ENCODE measurements at places on chromosomes 3 and 15.

- no peak for DNase-seq
Observed at GRCh38 chr3:46324036-46324435, 29.9 kb upstream of the CCR2 start.

DNA sequence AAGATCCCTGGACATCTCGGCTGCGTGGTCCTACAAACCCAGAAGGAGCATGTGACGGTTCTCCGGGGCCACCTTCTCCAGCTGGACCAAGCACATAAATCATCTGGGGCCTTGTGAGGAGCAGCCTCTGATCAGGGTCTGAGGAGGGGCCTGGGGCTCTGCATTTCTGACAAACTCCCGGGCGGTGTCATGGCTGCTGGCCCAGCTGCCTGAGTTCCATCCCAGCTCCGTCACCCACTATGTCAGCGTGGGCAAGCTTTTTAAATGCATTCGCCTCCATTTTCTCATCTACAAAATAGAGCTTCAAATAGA is 126.3 kb upstream of the MEF2A start:
- DNase-seq, result no peak

- peak; percentile 84 for DNase-seq
Observed at GRCh38 chr3:197031315-197032285, 2.0 kb upstream of the MELTF start.

DNA sequence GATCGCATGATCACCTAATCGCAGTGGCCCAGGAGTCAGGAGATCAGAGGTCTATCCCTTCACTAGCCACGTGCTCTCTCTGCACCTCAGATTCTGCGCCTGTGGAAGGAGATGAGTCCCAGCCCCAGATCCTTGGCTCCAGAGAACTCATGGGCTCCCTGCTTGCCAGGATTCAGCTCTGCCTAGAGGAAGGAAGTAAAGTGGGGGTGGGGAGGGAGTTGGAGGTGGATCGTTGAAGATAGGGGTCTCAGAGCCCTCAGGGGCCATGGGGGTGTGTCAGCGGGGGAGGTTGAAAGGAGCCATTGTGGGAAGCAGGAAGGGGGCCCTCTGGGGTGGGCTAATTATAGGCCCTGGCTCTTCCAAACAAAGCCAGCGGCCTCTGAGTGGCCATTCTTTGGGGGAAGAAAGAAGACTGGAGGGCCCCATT is 11.3 kb upstream of the STRA6 start:
- no peak for DNase-seq

DNA sequence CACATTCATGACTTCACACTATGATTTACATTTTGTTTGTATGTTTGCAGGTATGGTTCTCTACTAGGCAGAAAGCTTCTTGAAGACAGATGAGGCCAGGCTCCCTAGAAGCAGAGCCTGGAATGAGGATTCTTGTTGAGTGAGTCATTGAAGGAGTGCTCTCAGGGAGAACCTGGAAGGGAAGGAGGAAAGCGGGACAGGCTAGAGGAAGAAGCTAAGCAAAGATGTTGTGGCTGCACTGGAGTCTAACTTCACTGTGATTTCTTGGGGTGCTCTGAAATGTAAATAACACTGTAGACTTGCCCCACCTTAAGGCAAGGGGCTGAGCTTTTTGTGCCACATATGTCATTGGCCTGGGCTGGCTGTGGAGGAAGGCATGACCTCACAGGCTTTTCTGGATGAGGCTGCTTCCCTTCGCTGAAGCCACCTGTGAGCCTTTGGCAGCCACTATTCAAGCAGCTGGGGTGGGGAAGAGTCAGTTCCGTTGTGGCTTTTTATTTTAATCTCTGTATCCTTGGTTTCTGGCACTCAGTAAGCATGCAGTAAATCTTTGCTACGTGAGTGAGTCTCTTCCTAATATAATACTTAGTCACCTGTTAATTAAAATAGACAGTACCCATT is 307.3 kb downstream of the SV2B start:
- peak; percentile 11 for DNase-seq

DNA sequence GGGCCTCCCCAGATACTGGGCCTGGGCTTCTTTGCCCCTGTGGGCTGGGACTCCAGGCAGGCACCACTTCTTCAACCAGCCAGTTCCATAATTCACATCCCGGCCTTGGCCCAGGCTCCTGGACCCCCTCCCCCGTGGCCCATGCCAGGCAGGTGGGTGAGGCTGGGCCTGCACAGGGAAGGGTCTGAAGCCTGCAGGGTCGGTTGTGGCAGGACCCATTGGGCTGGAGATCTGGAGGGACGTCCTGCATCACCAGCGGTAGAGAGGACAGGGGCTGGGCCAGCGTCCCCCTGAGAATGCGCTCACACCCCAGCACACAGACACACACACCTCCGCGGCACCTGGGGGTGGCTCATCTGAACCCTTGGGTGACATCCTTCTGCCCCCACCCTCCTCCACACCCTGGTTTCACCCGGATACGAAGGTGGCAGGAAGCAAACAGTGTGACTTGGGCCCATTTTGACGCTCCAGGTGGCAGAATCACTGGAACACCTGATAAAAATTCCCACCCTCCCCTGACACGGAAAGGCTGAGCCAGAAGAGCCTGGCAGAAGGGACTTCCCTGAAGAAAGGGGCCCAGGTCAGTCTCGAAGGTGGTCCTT is 15.4 kb downstream of the ZDHHC19 start:
- no peak for DNase-seq

DNA sequence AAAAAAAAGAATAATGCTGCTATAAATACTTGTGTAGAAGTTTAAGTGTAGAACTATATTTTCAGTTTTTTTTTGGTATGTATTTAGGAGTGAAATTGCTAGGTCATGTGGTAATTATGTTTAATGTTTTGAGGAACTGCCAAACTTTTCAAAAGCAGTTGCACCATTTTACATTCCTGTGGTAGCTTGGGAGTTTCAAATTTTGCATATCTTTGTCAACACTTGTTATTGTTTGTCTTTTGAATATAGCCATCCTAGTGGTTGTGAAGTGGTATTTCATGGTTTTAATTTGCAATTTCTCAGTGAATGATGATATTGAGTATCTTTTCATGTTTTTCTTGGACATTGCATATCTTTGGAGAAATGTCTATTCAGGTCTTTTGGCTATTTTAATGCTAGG is 30.4 kb downstream of the SKIL start:
- DNase-seq, result peak; percentile 24

DNA sequence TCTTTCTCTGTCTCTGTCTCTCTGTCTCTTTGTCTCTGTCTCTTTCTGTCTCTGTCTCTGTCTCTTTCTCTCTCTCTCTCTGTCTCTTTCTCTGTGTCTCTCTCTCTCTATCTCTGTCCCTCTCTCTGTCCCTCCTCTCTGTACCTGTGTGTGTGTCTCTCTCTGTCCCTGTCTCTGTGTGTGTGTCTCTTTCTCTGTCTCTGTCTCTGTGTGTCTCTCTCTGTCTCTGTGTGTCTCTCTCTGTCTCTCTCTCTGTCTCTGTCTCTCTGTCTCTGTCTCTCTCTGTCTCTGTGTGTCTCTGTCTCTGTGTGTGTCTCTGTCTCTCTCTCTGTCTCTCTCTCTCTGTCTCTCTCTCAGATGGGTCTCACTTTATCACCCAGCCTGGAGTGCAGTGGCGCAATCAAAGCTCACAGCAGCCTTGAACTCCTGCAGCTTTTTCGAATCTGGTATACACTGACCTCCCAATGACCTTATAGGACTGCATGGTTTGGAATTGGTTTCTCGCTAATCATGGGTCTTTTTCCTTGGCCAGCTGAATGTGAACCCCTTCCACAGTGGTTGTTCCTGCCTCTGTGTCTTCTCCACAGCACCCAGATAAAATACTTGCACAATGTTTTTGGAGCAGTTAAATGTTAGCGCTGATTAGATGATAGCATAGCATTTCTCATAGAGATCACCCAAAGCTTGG is 102.6 kb upstream of the KLHL25 start:
- no peak for DNase-seq

GRCh38 chr3:119310071-119310470 is 15.9 kb downstream of the ARHGAP31 start:
- peak; percentile 98 for DNase-seq

DNA sequence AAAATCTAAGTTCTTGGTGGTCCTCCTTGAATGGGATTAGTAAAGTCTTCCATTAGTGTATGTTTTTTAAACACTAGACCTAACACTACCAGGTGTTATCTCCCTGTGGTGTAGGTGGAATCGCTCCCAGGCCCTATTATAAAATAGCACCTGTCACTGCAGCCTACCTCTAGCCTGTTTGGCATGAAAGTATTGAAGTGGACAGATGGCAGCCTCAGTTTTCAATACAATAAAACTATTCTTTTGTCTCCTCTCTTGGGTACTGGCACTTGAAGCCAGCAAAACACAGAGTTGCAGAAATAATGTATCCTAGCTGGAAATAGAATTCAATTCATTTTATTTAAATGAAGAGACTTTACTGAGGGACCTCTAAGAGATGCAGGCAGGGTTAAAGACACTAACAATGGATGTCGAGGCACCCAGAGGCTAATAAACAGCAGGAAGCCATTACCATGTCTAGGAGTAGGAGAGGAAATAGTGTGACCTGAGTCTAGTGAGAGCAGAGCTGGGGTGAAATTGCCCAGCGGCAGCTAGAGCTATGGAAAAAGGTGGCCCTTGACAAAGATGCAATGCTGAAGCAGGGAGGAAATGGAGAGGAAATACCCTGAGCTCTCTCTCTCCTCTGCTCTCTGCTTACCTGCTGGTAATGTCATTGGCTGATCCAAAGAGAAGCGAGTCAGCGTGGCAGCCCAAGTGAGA is 49.1 kb upstream of the TMEM158 start:
- no peak for DNase-seq

- no peak for DNase-seq
Observed at GRCh38 chr3:112416391-112417212, 82.7 kb downstream of the BTLA start.

GRCh38 chr3:158097593-158098308 is 8.5 kb downstream of the SHOX2 start:
- DNase-seq, result no peak

- no peak for DNase-seq
Observed at GRCh38 chr15:42590619-42591237, 15.3 kb downstream of the STARD9 start.

DNA sequence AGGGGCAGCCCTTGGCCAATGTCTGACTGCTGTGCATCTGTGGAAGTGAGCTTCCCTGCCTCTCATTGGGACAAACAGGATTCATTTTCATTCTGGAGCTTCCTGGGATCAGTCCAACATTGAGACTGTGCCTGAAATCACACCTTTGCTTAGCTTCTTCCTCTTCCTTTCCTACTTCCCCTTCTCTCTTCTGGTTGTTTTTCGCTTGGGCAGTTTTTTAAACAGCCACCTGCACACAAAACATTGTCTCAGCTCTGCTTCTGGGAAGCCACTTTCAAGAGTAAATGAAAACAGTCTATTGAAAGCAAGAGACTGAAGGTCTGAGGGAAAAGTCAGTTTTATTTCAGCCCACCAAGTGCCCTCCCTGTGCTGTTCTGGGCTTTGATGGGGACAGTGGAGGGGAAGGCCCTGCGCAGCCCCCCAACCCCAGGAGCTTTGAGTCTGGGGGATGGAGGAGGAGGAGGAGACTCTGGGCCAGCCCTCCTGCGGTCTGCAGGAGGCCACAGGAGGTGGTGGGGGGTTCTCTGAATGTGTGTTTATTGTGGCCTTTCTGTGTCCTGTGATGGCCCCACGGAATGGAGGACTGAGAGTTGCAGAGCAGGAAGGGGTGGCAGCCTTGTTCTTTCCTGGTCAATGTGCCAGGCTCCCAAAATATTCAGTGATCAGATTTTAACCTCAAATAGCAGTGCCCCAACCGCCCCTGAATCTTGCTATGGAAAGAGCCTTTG is 7.8 kb upstream of the ISLR2 start:
- no peak for DNase-seq

DNA sequence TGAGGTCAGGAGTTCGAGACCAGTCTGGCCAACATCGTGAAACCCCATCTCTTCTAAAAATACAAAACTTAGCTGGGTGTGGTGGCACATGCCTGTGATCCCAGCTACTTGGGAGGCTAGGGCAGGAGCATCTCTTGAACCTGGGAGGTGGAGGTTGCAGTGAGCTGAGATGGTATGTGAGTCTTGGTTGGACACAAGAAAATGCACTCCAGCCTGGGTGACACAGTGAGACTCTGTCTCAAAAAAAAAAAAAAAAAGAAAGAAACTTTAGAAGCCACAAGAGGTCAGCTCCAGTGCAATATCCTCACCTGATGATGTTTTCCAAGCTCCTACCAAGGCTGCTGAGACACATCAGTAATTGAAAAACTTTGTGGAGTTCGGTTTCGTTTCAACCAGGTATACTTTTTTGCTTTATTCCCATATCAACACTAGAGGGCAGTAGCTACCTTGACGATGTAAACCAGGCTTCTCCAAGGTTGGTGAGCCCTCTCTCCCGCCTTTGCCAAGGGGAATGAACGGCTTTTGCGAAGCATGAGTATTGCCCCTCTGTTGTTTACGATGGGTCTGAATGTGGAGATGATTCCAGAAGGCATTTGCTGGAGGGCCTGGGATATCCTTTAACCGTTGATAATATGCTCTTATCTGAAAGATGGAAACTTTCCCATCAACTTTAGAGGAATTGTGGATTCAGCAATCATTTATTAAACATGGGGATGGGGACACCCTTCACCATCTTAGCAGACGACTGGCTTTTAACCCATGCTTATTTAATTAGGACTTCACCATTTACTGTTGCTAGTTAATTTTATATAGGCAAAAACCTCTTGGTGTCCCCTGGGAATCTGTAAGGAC is 202.8 kb downstream of the SV2B start:
- DNase-seq, result peak; percentile 58

- no peak for DNase-seq
Observed at GRCh38 chr3:115667738-115668065, 44.4 kb downstream of the GAP43 start.

- peak; percentile 44 for DNase-seq
Observed at GRCh38 chr15:83207660-83208366, at the start of gene HDGFL3. Gene HDGFL3 (minus strand): TSS chr15:83207823. CDS start chr15:83207414, 409 bp downstream.

DNA sequence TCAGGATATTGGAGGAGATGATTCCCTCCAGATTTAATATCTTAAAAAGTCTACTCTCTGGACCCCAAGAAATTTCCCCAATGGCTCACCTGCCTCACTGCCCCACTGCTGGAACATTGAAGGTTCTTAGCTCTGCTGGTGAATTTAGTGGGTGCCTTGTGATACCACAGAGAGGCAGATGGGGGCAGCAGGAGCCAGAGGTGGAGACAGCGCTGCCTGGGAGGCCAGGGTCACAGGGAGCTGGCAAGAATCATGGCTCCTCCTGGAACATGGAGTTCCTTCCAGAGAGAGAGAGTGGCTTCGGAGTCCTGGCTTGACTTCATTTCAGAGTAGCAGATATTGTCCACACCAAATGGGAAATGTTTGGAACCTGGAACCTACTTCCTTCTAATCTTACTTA is 263.5 kb upstream of the CFAP20DC start:
- DNase-seq, result peak; percentile 64

GRCh38 chr3:29281344-29282241 is 722 bp downstream of the RBMS3 start:
- peak; percentile 46 for DNase-seq

GRCh38 chr3:170491901-170492300 is 73.2 kb downstream of the CLDN11 start:
- no peak for DNase-seq

GRCh38 chr15:67190813-67191212 is 63.6 kb downstream of the AAGAB start:
- no peak for DNase-seq

- no peak for DNase-seq
Observed at GRCh38 chr3:119555309-119555735, 4.1 kb downstream of the CD80 start.

All from HCEC 1CT (cell line).